Esophagus squamous epithelium (tissue), 5 donors: ENCODE measurements at places on chromosomes 1 and 21.

DNA sequence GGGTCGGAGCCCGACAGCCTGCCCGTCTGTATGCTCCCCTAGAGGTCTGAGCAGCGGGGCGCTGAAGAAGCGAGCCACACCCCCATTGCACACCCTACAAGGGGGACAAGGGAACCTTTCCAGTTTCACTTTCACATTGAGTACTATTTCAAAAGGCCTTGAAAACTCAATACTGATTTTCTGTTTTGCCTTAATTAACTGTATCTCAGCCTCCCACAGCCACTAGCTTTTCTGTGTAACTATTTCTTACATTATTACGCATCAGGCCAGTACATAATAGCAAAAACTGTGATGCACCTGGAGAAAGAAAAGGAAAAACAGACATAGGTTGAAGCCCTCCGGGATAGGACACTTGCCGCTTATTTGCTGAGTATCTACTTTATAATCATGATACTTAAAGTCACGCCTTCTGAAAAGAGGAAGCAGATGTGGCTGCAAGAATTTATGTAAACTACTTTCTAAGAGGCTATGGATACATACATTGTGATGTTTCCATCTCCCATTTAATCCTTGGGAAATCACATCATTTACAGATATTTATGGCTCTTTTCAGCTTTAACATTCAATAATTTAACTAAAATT is 1719.5 kb downstream of the MRPL39 start:
- no peak for DNase-seq

DNA sequence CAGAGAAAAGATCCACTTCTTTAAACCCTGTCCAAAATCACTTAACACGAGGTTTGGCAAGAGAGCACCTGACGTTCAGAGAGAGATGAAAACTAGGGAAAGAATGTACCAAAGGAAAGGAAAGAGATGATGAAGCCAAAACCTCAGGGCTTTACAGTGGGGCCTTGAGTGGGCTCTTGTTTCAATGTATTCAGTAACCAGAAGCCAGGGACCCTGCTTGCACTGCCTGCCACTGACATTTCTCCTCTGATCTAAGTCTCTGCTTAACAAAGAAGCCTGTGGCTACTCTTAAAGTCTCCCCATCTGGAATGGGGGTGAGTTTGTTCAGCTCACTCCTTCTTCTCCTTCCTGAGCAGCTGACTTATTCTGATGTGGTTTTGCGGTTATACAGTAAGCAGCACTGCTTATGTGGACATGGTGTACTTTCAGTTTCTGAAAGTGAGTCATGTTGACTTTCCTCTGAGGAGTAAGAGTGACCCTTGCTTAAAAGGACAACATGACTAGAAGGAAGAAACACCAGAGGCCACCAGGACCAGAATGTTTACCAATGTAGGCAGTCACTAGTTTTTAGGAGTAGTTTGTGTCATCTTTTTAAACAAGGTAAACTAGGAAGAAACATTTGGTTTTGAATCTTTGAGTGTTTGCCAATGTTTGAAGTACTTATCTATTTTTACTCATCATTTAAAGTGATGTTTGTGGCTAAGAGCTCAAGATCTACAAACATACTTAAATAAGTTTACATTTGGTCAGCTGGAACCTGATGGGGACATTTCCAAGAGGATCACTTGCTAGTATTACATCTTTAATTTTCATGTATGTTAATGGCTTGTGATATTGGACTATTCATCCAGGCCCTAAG is 87.4 kb downstream of the FASLG start:
- no peak for DNase-seq

GRCh38 chr1:117370071-117370470 is 2.8 kb downstream of the MAN1A2 start:
- DNase-seq, result no peak

DNA sequence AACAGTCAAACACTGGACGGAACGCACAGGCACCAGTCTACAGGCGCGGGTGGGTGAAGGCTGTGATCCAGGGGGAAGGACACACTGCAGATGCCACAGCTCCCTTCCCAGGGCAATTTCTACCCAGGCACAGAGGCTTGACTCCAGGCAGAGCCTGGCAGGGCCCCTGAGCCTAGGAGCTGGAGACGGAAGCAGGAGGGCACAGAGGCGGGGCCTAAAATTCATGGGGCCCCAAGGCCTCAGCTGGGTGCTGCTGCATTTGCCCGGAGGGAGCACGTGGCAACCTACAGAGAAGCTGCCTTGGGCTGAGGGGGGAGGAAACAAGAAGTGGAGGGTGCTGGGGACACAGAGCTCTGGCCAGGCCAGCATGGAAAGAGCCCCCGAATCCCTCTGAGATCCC is 41.2 kb downstream of the UBE2G2 start:
- DNase-seq, result no peak

GRCh38 chr1:191707288-191707687 is 451.0 kb upstream of the RGS18 start:
- DNase-seq, result no peak

- no peak for DNase-seq
Measured at GRCh38 chr1:88399690-88400089, 284.4 kb upstream of the PKN2 start.

GRCh38 chr1:231557898-231558707 is 29.6 kb downstream of the TSNAX start:
- no peak for DNase-seq

GRCh38 chr1:178057912-178058534 is 35.9 kb upstream of the RASAL2 start:
- DNase-seq, result no peak

- no peak for DNase-seq
Measured at GRCh38 chr1:112337028-112337531, 58.9 kb upstream of the CTTNBP2NL start.

DNA sequence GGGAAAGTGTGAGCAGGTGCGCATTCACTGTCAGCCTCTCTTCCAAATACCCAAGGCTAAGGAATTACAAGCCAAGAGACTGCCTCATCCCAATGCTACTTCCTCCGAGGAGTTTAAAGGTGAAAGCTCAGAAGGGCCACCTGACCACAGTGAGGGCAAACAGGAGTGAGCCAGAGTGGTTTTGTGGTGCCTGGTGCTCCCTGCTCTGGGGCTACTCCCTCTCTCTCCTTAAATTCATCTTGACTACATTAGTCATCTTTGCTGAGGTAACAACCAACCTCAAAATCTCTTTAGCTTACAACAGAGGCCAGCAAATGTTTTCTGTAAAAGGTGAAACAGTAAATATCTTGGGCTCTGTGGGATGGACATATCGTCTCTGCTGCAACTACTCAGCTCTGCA is 14.2 kb upstream of the ZBTB8A start:
- no peak for DNase-seq

DNA sequence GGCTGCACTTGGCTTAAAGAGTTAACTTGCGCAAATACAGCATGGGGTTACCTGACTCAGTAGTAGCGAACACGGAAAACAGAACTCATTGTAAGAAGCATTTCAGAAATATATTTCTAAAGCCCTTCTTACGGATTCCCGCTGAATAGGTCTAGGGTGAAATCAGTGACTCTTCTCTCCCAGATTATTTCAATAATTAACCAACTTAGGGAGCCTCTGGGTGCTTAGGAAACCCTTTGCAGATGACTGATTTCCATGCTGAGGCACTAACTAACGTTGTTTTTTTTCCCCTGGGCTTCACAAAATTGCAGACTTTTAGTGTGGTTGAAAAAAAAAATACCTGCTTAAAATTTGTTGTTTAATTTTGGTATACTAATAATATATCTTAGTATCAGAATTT is 40.3 kb downstream of the BTG3 start:
- DNase-seq, result no peak

DNA sequence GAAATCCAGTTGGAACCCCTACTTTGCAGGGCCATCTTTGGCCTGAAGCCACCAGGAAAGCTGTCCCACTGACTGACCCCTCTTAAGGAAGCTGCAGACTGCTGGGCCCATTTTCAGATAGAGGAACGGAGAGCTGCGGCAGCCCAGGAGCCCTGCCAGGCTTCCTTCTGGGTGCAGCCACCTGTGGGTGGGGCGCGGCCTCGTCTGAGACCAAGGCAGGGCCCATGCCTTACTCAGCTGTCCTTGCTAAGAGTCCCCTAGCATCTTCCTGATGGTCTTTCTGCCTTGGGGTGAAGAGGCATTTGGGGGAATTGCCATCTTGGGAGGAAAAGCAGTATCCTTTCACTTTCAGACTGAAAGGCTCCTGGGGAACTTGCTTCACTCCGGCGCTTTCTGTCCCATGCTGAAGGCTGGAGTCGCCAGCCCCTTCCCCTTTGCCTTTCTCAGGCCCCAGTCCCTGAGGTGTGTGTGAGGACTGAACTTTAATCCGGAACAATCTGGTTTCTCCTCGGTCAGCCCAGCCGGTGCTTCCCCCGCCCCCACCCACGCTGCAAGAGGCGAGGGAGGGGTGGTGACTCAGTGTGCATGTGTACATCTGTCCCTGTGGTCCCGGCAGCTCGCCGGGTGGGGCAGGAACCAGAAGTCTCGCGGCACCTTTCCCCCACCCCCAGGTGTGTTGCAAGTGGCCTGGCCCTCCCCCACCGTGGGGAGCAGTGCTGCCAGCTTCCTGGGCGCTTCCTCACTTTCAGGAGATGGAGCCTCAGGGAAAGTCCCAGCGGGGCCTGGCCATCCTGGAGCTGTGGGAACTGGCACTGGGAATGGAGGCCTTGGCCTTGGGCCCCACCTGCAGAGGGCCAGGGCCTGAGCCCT is 5.1 kb downstream of the ZC3H12A start:
- peak; percentile 85 for DNase-seq

GRCh38 chr1:145846201-145846612 is 777 bp downstream of the NUDT17 start:
- no peak for DNase-seq

DNA sequence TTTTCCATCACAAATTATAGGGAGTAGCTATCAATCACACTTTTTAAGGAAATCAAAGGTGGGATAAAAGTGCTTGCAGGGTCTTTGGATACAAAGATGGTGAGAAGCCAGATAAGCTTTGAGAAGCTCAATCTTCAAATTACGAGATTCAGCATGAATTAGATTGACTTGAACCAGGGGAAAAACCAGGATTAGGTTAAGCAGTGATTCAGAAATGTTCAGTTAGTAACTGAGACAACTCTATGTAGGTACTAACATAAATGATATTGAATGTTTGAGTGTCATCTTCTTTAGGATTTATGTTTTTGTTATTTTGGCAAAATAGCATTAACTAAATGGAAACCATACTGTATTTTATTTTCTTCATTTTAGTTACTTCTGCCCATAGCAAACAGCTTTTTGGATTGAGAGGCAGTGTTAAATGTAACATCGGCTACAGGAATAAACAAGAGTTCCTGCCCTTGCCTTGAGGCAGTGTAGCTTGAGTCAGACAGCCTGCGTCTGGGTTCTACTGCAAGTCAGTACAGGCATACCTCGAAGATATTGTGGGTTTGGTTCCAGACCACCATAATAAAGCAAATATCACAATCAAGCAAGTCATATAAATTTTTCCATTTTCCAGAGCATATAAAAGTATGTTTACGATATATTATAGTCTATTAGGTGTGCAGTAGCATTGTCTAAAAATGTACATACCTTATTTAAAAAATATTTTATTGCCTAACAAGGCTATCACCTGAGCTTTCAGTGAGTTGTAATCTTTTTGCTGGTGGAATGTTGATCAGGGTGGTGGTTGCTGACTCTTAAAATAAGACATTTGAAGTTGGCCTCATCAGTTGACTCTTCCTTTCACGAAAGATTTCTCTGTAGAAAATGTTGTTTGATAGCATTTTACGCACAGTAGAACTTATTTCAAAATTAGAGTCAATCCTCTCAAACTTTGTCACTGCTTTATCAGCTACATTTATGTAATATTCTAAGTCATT is 36.9 kb upstream of the BACH1 start:
- DNase-seq, result no peak

- no peak for DNase-seq
Measured at GRCh38 chr1:204733869-204734596, 48.5 kb upstream of the LRRN2 start.

DNA sequence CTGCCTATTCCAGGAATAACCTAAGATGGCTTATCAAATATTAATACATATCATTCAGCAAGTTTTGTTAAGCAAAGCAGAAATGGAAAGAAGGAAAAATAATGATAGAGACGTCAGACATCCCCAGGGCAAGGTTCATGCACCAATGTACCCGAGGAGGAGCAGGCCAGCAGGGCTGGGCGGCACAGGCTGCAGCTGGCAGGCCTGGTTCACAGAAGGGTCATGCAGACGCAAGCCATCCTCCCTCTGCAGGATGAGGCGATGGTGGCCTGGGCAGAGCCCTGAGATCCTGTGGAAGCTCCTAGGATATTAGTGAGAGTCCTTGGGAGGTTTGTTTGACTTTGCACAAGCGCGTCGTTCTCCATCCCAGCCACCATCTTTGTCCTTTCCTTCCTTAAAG is 30.0 kb downstream of the BATF3 start:
- no peak for DNase-seq

DNA sequence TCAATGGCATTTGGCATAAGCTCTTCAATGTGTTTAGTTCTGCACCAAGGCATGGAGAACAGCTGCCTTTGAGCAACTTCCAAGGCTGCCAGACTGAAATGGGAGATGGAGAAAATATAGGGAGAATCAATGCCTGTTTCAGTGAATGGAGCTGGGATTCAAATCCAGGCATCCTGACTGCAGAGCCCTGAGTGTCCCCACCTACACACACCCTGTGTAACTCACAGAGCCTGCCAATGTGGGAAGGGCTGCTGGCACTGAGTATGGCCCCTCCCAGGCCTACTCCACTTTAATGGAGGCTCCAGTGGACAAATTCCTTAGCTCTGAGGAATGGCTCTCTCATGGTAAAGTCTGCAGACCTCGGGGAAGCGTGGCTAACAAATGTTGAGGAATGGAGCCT is 145.6 kb upstream of the TNR start:
- no peak for DNase-seq

GRCh38 chr1:202811296-202812175 is 782 bp downstream of the PCAT6 start:
- no peak for DNase-seq

GRCh38 chr1:7786795-7787194 is 2.7 kb downstream of the PER3 start:
- no peak for DNase-seq

- DNase-seq, result no peak
Measured at GRCh38 chr1:96756789-96757188, 35.2 kb downstream of the PTBP2 start.

DNA sequence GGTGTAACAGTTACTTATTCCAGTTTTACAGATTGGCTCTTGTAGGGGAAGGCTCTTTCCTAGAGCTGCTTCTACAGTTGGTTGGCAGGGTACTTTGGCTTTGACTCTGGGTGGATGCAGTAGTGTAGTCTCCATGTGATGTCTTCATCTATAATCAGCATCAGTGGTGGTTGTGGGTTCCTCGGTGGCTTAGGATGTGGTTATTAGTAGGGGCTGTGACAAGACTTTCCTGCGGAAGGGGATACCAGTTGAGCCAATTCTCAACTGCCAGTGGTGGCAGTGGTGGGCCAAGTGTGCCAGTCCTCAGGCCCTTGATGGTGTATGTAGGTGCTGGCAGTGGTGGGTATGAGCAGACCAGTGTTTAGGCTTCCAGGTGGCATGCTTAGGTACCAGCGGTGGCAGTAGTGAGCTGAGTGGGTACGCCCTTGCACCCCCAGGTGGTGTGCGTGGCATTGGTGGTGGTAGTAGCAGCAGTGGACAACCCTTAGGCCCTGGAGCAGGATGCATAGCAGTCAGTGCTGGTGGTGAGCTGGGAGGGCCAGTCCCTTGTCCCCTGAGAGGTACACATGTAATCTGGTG is 27.2 kb upstream of the KLF18 start:
- DNase-seq, result no peak
